ENCODE measurements at places on chromosomes 1 and 21.

GRCh38 chr1:93079685-93080141 is 630 bp downstream of the MTF2 start:
- DNase-seq = peak; percentile 30

GRCh38 chr1:172145231-172145651 is 275.2 kb upstream of the C1orf105 start:
- peak; percentile 95 for DNase-seq

GRCh38 chr1:204520834-204521709 is 4.9 kb downstream of the MDM4 start:
- DNase-seq = no peak

GRCh38 chr21:21188513-21189195 is 190.4 kb downstream of the NCAM2 start:
- peak; percentile 71 for DNase-seq

DNA sequence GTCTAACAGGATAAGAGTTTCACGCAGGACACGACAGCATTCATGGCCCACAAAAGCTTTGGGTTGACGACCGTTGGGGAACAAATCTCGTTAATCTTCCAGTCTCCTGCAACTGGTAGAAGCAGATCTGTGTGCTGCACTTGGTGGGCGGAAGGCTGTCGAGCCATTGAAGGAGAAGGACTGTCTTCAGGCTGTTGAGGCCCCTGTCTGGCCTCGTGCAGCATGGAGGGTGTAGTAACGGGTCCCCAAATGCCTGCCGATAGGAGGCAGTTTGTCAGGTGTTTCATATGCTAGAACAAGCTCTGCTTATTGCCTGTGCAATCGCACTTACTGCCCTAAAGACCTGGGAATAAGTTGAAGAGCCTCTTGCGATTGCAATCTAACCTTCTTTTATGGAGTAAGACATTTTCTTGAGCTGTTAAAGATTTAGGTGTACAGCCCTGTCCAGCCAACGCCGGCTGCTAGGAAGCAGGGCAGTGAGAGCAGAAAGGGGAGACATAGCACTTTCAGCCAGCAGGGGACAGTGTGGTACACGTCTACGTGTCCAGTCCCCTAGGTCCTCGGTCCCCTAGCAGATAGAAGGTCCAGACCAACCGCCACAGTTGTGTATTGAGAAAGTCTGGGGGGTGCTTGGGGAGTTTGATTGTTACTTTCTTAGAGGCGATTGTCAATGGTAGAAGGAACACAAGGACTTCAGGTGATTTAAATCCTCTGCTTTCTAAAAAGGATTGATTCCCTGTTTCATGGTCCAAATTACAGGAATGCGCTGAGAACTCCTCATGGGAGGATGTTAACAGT is 102.3 kb upstream of the TMPRSS2 start:
- no peak for DNase-seq

DNA sequence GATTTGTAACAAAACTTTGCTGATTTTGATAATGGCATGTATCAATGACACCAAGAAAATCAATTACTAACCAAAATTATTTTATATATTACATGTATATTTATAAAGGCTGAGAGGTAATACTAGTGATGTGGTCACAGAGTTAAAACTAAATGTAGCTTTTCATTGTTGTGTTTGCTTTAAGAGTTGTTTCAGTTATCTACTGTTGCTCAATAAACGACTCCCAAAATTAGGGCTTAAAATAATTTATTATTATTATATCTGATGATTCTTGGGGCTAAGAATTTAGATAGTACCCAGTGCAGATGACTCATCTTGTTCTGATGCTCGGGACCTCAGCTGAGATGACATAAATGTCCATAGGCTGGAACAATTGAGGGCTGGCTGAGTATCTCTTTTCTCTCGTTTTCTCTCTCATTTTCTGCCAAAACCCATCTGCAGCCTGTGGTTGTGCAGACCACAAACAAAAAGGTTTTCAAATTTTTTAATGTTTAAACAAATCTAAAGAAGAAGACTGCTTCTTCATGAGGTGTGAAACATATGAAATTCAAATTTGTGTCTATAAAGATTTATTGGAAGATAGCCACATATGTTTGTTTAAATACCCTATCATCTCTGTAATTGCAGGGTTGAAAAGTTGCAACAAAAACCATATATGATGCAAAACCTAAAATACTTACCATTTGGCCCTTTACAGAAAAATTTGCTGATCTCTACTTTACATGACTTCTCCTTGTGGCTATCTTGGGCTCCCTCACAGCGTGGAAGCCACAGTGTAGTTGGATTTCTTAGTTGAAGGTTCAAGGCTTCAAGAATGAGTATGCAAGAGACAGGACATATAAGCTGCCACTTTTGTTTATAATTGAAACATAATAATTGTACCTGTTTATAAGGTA is 14.8 kb upstream of the PTPRC start:
- DNase-seq = no peak

DNA sequence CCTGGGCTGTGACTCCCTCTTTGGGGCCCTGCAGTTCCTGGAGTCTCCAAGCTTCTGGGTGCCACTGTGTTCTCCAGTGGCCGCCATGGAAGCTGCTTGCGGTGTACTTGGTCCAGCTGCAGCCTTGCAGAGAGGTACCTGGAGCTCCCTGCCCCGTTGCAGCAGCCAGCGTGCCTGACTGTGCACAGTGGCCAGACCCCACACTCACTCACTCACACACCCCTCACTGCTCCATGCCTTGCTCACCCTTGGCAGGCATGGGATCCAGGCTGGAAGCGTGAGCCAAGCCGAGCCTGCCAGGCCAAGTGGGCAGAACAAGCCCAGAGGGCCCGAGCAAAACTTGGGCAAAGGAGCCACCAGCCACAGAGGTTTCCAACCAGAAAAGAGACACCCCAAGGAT is 43.0 kb downstream of the MATN1 start:
- DNase-seq = no peak

DNA sequence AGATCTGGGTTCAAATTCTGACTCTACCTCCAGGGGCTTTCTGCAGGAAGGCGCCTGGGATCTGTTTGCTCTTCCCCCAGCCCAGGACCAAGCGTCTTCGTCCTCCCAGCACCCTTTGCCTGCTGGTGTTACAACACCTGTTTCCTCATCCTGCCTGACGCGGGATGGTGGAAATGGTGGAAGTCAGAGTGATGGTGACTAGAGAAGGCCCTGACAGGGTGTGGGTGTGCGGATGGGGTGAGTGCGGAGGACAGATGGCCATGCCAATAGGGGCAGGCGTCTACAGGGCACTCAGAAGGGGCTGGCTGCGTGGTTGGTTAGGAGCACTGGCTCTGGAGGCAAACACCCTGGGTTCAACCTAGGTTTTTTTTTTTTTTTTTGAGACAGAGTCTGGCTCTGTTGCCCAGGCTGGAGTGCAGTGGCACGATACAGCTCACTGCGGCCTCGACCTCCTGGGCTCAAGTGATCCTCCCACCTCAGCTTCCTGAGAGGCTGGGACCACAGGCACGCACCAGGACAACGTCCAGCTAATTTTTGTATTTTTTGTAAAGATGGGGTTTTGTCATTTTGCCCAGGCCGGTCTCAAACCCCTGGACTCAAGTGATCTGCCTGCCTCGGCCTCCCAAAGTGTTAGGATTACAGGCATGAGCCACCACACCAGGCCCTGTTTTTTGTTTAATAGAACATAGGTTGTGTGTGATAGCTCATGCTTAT is 1.5 kb downstream of the THEMIS2 start:
- peak; percentile 40 for DNase-seq

DNA sequence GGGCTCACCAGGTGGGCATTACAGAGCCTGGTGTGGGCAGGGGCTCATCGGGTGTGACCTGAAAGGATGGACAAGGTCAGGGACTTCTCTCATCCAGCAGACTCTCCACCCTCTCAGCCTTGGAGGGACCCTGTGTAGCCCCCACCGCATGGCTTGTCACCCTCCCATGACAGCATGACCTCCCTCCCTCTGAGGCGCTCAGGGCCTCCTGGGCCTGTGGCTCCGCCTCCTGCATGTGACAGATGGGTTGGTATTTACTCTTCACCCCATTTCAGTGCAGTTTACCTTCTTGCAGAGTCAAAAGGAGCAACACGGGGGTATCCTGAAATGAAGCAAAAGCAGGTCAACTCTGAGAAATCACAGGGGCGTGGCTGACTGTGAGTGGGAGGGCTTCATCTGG is 298.6 kb upstream of the AJAP1 start:
- DNase-seq = no peak

GRCh38 chr1:173330149-173330951 is 123.2 kb upstream of the TNFSF4 start:
- peak; percentile 22 for DNase-seq

All from muscle of back (tissue), 13 donors.